H1 (cell line): ENCODE measurements at places on chromosomes 11 and 22.

GRCh38 chr11:70769106-70769505, 370.8 kb downstream of the CTTN start:
- DNase-seq, result no peak

- no peak for DNase-seq
Measured at GRCh38 chr11:119880143-119880542, 151.1 kb upstream of the NECTIN1 start.

DNA sequence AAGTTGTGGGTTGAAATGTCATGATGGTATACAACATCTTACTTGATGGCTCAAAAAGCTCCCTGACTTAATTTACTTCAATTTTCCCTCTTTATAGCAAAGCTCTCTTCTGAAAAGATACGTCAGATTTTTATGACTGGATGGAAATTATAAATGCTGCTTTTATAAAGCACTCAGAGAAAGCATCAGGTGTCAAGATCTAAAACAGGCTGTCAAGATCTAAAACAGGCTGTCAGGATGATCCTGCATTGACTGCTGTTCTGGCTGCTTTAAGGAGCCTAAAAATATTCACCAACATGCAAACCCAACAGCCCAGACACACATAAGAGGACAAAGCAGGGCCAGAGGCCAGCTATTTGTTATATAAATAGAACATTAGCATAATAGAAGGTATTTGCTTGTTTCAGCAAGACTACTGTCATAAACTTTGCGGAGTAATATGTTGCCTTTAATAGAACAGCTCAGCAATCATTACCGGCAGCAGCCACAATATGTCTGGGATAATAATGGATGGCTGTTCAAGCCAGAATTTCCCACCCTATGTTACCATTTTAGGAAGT, 77.3 kb upstream of the ANO5 start:
- no peak for DNase-seq

DNA sequence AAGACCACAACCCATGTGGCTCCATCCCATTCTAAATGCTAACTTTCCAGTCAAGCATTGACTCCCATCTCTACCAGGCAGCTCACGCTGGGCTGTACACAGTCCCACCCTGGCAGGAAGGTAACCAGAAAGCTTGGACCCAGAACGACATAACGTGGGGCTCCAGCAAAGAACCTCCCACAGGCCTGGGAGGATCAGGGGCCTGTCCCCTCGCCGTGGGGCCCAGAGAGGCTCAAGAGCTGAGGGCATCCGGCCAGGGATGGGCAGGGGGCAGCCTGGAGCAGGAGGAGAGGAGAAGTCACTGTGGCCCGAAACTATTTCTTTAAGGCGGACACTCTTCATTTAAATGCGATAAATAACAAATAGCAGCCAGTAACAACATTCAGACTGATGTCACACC, 169.9 kb downstream of the SHANK2 start:
- no peak for DNase-seq
